Activated CD8-positive, alpha-beta T cell treated with anti-CD3 and anti-CD28 coated beads, Interleukin-2, amount 10 ng/mL, durations not matched to agents 7 days and 5 days (primary cell): ENCODE measurements at places on chromosomes 3 and 15. TPM values are rescaled to one million over a fixed set of nuclear protein-coding genes. Genes with fewer than 3 reads are reported as not detected.

DNA sequence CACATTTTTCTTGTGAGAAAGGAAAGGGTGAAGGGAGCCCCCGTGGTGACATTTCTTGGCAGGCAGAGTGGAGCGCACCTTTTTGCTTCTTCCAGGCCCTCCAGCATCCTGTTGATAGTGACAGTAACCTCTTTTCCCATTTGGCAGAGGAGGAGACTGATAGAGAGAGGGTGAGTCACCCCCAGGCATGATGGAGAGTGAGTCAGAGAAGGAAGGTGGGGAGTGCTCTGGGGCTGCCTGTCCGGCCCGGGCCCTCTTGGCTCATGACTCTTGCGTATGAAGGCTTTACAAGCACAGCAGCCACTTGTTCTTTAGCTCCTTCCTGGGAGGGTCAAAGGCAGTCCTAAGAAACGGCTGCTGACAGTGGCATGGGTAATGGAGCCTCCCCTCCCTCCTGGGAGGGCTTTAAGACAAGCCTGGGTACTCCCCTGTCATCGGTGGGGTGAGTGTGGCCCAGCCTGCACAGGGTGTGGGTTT is 16.0 kb downstream of the ANKRD63 start:
- no peak for DNase-seq

Gene SNTN
- total RNA-seq: not detected

DNA sequence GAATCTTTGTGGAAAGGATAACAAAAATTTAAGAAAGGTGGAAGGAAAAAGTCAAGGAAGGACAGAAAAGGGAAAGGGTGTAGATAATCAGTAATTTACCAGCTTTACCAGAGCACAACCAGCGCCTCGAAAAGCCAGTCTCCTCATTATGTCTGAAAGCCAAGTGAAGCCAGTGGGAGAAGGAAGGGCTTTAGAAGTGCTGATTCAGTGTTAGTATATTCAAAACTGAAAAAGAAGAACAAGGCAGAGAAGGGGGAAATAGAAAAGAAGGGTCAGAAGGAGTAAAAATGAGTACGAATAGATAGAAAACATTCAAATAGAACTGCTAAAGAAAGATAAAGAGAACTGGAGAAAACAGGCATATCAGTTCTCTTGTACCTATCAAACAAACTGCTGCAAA is 4.1 kb downstream of the PBRM1 start:
- DNase-seq: no peak

- no peak for DNase-seq
These were observed 1.4 kb downstream of the SOX14 start for GRCh38 chr3:137765310-137766033.

DNA sequence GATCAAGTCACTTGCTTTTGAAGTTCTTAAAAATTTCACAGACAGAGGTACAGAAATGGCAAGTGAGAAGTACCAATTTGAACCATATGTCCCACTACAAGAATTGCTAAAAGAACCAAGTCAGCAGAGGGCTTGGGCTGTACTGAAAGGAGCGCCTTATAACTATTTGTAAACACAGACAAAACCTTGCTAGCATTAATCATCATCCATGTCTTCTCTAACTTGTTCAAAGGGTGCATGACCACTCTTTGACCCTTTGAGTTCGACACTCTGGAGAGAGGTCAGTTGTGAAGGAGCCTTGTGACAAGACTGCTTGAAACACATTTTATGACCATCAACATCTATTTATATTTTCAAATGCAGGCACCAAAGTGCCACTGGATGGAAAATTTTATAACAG is 191.7 kb downstream of the PDZRN3 start:
- DNase-seq: no peak

Gene POPDC2
- 3.3 TPM for total RNA-seq

Gene DUOX1
- total RNA-seq: not detected

Gene PLCB2
- total RNA-seq: 160 TPM

Gene GPR160
- 5.0 TPM for total RNA-seq

GRCh38 chr15:69034352-69034751 is 19.9 kb downstream of the NOX5 start:
- no peak for DNase-seq

Gene GDPGP1
- 10.0 TPM for total RNA-seq

GRCh38 chr15:48866141-48866563 is 11.8 kb upstream of the EID1 start:
- no peak for DNase-seq
